T-cell (primary cell): ENCODE measurements at places on chromosomes 2 and 18. TPM values are rescaled to one million over a fixed set of nuclear protein-coding genes. Genes with fewer than 3 reads are reported as not detected.
A peak's percentile ranks its signal among the peaks of the same experiment; 100 is the strongest.

DNA sequence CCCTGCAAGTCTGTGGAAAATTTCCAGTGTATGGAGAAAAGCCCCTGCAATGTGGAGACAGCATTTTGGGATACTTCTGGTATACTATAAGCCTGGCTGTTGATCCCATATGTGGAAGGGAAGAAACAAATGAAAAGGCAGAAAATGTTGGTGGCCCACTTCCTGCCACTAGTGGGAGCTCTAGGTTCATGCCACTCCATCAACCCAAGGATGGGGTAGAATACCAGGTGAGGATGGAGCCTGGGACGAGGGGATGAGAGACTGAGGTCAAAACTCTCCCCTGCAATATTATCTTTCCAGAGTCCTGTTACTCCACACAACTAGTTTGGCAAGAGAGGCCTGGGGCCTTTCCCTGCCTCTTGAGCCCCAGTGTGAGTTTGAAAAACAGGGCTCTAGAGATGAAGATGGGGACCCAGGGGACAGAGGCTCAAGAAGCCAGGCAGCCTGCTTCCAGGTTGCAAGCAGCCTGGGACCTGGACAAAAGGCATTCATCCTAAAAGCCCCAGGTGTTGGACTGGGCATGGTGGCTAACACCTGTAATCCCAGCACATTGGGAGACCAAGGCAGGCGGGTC lies 31.9 kb downstream of the BMP10 start:
- no peak overlapping the region for H3K4me3 ChIP-seq
- no peaks in the 10 kb centered on the region for H3K4me1 ChIP-seq
- DNase-seq: no peak
- H3K27ac ChIP-seq: no peak overlapping the region

FBXO15 gene
- 2.2 TPM for total RNA-seq

ELMOD3 gene
- 25.2 TPM for total RNA-seq

GRCh38 chr18:55384551-55385275 lies 203.3 kb downstream of the TCF4 start:
- DNase-seq: no peak
- no peaks in the 10 kb centered on the region for H3K4me1 ChIP-seq

GRCh38 chr2:223585666-223586065 lies 16.5 kb downstream of the SCG2 start:
- H3K36me3 ChIP-seq: no peaks in the 10 kb centered on the region
- H3K4me1 ChIP-seq: no peaks in the 10 kb centered on the region

DNA sequence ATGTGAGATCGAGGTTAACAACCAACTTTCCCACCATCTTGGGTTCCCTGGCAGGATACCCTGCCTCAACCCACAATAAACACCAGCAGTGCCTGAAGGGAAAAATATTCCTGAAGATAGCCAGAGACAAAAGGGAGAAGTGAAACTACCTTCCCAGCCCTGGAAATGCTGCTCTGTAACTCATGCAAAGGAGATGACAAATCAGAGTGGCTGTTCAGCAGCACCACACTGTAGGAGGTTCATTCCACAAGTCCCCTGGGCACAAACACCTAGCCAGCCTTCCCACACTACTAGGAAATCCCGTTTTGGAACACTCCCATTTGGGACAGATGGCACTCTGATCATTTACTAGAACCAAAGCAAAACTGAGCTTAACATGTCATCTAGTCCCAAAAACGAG lies 190.7 kb upstream of the RBBP8 start:
- H3K27me3 ChIP-seq: no peaks in the 10 kb centered on the region
- H3K27ac ChIP-seq: no peak overlapping the region
- no peaks in the 10 kb centered on the region for H3K4me1 ChIP-seq
- H3K36me3 ChIP-seq: no peaks in the 10 kb centered on the region
- no peak overlapping the region for H3K4me3 ChIP-seq

DNA sequence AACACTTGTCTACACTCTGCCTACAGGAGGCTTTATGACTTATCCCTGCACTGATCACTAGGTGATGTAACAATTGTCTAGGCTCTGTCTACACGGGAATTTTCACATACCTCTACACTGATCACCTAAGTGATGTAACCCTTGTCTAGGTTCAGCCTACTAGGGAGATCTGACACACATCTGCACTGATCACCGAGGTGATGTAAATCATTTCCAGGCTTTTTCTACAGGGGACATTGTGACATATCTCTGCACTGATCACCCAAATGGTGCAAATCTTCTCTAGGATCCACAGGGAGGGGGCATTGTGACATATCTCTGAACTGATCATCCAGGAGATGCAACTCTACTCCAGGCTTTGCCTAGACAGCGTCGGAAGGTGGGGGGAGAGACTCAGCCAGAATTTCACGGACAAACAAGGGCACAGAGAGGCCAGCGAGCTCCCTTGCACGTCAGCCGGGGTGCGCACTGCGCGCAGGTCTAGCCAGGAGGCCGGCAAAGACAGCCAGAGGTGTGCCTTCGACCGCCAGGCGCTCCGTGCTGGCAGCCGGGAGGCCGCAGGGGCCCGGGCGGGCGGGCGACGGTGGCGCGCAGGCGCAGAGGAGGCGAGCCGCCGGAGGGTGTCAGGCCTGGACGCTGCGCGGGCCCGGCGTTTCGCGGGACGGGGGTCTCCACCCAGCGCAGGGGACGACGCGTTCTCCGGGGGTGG lies 46.9 kb upstream of the USP14 start:
- no peaks in the 10 kb centered on the region for H3K36me3 ChIP-seq
- H3K27me3 ChIP-seq: no peaks in the 10 kb centered on the region
- H3K4me1 ChIP-seq: no peaks in the 10 kb centered on the region
- peak overlapping the region; percentile 35 for H3K4me3 ChIP-seq
- peak overlapping the region; percentile 79 for H3K27ac ChIP-seq
